ENCODE measurements at places on chromosomes 7 and 10. TPM values are rescaled to one million over a fixed set of nuclear protein-coding genes. Genes with fewer than 3 reads are reported as not detected.

DNA sequence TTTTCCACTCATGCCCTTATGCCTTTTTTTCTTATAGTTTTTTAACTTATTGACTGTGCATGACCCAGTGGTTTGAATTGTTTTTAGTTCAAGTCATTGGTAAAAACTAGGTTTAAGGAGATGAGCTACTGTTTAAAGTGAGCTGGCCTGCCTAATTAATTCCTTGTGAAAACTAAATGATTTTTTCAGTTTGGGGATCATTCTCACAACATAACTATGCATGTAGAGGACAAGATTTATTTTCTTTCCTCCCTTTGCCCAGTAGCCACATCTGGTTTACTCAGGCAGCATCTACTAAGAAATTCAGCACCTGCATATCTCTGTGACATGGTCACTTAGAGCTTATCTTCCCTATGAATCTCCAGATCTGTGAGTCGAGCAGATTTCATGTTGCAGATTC, 1.7 kb downstream of the ADO start:
- no peak for DNase-seq

DNA sequence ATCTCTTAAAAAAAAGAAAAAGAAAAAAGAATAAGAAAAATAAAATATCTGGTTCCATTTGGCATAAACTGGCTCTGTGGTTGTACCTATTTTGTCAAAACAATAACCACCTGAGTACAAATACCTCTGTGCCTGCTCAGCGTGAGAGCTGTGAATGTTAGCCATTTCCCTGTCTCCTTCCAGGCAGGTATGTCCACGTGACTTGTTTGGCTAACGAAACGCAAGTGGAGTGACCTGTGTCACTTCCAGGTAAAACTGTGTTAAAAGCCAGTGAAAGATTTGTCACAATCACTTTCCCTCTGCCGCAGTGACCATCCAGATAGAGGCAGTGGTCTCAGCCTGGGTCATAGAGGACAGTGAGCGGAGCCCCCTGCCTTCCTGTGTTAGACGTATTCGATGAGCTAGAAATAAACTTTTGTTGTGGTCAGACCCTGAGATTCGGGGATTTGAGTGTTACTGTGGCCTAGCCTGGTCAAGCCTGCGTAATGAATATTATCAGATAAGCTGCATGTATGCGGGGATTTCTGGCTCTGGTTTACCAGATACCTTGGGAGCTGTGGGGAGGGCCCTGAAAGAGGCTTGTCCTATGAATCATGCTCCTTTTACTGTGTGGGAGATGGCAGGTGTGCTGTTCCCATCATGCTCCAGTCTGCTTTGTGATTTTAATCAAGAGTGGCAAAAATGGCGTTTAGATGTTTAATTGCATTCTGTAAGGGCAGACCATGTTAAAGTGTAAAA, 3.8 kb downstream of the PTER start:
- DNase-seq = no peak

Gene OR6B1
- polyA plus RNA-seq = not detected

DNA sequence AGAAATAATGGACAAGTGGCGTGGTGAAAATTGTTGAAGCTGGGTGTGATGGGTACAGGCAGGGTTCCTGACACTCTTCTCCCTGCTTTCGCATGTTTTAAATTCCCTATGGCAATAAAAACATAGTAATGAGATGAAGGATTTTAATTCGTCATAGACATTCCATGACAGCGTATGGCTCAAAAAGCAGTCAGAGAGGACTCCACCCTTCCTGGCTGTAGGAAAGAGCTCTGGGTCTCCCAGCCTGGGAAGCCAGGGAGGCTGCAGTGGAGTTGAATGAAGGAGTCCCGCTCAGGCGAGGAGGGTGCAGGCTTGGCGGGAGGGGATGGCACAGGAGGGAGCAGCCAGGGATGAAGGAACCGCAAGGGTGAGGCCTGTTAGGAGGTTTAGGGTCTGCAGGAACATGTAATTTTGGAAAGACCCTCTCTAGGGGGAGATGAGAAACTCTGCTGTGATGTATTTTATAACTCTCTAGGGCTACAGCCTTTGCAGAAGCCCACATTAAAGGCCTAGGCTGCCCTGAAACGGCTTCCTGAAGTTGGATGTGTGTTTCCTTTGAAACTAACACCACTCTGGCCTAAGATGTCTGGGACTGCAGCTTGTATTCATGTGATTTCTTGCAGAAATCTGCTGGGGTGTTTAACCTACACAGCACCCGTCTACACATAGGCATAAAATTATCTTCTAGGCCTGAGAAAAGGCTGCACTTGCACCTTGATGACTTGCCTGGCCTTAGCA, 7.6 kb upstream of the LARP4B start:
- DNase-seq = no peak

DNA sequence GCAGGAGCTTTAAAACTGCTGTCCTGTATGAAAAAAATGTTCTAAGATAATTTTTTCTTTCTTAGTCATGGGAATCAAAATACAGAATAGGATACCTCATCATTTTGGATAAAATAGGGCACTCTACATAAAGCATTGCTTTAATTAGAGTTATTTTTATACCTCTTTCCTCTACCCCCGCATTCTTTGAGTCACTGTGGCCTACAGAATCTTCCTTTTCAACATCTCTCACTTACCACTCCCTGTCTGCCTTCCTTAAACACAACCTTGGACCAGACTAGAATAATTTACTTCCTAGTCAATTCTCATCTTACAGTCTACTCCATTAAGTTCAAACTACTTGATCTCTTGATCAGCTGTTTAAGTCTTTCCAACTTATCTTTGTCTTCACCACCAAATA, 462.3 kb downstream of the PHTF2 start:
- no peak for DNase-seq

GRCh38 chr7:101718363-101719122, 89.4 kb upstream of the MYL10 start:
- no peak for DNase-seq

DNA sequence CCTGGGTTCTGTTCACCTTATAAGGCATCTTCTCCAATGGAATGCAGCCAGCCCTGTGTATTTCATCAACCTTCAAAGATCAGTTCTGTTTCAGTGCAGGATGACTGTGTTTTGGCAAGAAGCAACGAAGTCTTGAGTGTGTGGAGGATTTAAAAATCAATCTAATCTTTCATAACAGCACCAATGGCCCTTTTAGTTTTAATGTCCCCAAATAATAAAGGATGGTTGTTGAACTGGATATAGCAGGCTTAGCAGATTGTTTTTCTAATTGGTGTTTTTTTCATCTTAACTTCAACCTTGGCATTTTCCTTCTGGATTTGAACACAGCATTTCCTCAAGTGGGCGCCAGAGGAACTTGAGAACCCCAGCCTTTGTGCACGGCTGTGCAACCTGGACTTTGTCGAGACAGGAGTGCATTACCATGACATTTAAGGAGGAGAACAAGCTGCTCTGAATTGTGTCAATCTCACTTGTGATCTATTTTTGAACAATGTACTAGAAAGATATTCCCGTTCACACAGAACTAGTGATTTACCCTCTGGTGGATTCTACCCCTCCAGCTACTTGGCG, 313.3 kb upstream of the AKR1E2 start:
- DNase-seq = no peak

Gene OR2A7
- 1.2 TPM for polyA plus RNA-seq

GRCh38 chr10:91115618-91116390, 104.7 kb upstream of the PCGF5 start:
- DNase-seq = no peak

GRCh38 chr10:80397014-80397413, 11.3 kb upstream of the PRXL2A start:
- no peak for DNase-seq

DNA sequence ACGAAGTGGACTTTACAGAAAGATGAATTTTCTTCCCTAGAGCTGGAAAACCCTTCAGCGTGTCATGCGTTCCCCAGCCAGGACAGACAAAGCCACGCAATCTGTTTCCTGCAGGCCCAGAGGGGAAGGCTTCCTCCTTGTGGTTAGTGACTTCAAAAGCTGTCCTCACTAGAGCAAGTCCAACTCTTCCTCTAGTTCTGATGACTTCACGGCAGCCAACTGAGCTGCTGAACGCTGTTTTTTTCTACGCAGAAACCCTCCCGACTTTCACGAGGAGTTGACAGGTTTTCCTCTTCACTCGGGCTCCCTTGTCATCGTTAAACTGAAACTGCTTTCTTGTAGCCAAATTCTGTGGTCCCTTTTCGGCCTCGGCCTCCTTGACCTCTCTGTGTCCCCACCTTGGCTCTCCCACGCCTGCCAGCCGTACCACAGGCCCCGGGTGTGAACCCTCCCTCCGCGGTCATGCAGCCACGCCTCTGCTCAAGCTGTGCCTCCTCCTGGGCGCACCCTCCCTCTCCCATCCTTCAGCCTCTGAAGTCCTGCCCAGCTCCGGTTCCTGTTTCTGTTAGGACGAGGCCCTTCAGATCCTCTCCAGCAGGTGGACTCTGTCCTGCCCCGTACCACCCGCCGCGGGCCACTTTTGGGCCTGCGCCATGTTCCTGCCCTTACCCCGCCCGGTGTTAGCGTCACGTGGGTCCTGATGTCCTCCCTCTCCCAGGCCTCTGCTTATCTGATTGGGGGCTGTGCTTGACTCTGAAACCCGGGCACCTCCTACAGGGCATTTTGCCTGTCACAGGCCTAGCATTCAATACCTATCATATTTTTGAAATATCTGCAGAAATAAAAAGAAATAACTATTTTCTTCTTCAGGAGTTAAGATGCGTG, 39.3 kb downstream of the CUX1 start:
- peak; percentile 42 for DNase-seq

Gene SEMA4G
- 2.3 TPM for polyA plus RNA-seq

- DNase-seq = no peak
Measured at GRCh38 chr10:48462482-48463020, 142.3 kb downstream of the ARHGAP22 start.

DNA sequence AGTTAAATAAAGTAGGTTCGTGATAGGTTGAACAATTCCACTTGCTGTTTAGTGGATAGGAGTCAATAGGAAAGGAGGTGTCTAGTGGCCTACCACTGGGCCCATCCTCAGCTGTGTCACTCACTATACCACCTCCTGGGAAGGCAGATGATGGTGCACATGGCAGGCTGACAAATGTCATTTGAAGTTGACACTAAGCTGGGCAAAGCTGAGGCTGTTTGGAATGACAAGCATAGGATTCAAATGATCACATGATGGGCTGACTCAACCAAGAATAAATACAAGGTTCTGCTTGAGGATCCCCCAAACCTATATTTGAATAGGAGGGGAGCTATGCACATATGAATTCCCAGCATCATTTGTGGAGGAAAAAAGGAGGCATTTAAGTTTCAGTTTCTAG, 489.8 kb downstream of the RPS24 start:
- no peak for DNase-seq

GRCh38 chr10:133196936-133197758, 32.9 kb upstream of the UTF1 start:
- no peak for DNase-seq

- no peak for DNase-seq
Measured at GRCh38 chr7:43952028-43952427, 25.8 kb downstream of the UBE2D4 start.

GRCh38 chr7:29075606-29076005, 70.7 kb downstream of the CPVL start:
- DNase-seq = no peak

GRCh38 chr7:134710854-134711624, 64.4 kb downstream of the BPGM start:
- no peak for DNase-seq

DNA sequence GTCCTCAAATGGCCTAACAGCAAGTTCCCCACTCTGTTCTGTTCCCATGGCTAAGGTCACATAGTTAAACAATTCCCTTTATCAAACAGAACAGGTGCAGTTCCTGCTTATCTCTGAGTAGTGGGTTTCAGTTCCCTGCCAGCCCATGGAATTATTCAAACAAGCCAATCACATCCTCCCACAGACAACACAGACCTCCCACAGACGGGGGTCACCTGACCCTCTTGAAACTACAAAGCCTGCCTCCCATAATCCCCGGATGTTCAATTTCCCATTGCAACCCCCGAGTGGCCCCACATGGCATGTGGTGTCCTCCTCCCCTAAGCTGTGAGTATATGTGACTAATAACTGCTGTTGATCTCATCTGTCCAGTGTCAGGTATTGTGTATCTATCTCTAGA, 64.1 kb downstream of the TMEM168 start:
- no peak for DNase-seq

- DNase-seq = no peak
Measured at GRCh38 chr7:144470078-144470477, 66.6 kb upstream of the NOBOX start.

Gene FGFR2
- 28.8 TPM for polyA plus RNA-seq

Gene KIAA1217
- 6.2 TPM for polyA plus RNA-seq

Gene EPO
- not detected for polyA plus RNA-seq

GRCh38 chr10:114404171-114405010, at the start of gene AFAP1L2:
AFAP1L2 (minus strand) TSS chr10:114404502; CDS start chr10:114404455, 47 bp downstream.
- DNase-seq = no peak

- no peak for DNase-seq
Measured at GRCh38 chr7:76133839-76134238, 67.9 kb upstream of the SRRM3 start.

- DNase-seq = no peak
Measured at GRCh38 chr10:97590082-97590747, 694 bp downstream of the C10orf62 start.

DNA sequence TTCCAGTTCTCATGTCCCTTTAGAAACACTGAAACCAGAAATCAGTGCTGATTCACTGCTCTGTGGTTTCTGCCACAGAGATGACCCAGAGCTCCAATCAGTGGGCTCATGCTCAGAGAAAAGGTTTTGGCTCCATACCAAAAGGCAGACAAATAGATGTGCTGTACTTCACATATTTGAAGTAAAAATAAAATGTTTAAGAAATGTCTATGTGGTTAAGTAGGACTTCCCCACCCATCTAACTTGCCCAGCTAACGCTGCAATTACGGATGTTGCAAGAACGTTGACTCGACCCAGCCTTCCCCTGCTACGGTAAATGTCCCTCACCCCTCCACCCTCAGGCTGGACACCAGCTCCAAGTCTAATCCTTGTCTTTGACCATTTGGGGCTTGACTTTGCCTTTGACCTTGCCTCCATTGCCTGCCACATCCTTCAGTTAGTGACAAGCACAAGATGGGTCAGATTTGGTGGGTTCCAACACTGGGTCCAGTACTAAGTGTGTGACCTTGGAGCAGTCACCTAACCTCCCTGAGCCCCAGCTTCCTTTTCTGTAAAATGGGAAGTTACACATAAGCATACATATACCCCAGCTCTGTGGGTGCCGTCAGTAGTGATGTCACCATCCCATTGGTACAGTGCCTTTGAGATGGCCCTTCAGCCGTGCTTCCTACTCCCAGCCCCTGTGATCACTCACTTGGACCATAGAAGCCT, 95.8 kb downstream of the CHST15 start:
- no peak for DNase-seq

Gene MACROH2A2
- polyA plus RNA-seq = 18.4 TPM

DNA sequence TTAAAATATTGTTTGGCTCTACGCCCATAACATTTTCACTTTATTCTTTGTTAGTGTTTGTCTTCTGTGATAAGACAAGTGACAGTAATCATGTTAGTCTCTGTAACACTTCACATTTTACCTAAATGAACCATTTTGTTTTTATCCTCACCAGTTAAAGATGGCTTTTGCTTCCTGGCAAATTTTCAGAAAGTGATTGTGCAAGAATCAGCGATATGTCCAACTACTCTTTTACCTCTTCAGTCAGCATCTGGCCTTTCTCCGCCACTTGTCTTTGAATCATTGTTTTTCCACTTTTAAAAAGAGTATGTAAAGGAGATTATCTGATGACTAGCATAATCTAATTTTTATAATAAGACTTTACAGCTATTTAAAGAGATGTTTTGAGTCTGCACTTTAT, 3.5 kb downstream of the DGKB start:
- DNase-seq = no peak

Gene CPN1
- 0.05 TPM for polyA plus RNA-seq

Gene NEURL1
- polyA plus RNA-seq = 27.8 TPM
